Epithelial cell of esophagus (primary cell): ENCODE measurements at places on chromosomes 12 and 14.

DNA sequence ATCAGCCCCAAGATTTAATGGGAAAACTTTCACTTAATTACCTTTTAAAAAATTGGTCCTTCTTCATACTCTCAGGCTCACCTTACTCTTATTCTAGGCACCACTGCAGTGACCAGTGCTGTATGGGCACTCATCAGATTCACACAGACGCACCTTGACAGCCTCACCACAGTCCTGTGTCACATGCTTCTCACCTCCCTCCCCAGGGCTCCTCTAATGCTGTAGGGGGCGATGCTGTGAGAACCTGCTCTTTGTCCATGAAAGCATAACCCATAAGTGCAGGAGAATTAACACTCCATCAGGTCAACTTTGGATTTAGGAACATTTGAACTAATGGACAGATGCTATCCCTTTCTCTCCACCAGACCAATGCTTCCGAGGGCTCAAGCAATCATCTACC is 13.9 kb upstream of the PPP4R3A start:
- DNase-seq, result no peak

GRCh38 chr14:39912192-39913100 is 480.2 kb upstream of the FBXO33 start:
- DNase-seq, result no peak

DNA sequence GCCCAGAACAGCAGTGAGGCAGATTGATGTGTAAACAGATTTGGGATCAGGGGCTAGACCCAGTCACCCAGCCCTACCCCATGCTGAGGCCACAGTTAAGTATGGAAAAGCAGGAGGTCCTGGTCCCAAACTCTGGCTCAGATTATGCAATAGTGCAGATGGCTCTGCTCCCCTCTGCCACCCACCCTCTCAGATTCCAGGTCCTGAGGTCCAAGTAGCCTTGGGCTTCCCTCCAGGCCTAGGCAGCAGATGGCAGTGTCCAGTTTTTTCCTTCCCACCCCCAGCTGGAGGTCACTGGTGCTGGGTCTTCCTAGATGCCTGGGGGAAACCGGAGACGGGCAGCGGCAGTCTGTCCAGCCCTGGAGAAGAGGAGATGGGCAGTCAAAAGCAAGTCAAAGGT is 2.8 kb upstream of the DHH start:
- no peak for DNase-seq

DNA sequence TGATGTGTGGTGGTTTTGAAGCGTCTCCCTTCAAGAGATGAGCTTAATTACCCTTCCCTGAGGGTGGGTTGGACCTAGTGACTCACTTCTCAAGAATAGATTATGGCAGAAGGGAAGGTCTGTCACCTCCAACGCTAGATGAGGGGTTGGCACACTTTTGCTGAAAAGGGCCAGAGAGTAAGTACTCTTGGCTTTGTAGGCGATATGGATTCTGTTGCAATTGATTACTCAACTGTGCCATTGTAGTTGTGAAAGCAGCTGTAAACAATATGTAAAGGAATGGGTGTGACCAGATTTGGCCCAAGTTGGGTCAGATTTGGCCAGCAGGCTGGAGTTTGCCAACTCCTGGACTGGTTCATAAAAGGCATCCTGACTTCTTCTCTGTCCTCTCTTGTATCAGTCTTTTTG is 53.3 kb downstream of the SMIM41 start:
- DNase-seq, result peak; percentile 67

GRCh38 chr14:33948869-33949408 is 1.9 kb downstream of the EGLN3 start:
- DNase-seq, result no peak

DNA sequence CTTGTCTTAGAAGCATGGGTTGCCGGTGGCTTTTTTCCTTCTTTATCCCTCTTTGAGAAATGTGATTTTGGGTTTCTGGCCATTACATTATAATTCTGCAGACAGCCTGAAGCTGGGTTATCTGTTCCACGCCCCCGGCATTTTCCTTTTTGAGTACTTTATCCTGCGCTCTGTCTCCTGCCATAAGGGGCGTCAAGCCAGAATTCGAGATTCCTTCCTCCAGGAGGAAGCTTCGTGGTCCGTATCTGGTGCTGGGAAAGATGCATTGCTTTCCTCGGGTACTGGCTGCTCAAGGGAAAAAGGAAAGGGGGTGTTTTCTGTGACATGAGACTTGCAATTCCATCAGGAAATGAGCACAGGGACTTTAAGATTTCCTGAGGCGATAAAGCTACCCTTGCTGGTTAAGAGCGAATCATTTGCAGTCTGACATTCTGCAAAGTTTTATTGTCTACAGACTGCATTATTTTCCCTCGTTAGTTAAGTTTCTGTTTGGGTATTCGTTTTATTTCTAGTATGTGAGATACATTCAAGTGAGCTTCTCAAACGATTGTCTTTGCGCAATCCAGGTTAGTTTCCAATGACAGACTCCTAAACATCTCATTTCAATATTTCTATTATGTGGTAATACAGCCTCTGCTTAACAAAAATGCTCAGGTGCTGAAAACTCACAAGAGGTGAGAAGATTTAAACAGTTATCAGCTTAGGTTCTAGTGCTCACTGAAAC is 694 bp downstream of the AKAP5 start:
- DNase-seq, result peak; percentile 27

DNA sequence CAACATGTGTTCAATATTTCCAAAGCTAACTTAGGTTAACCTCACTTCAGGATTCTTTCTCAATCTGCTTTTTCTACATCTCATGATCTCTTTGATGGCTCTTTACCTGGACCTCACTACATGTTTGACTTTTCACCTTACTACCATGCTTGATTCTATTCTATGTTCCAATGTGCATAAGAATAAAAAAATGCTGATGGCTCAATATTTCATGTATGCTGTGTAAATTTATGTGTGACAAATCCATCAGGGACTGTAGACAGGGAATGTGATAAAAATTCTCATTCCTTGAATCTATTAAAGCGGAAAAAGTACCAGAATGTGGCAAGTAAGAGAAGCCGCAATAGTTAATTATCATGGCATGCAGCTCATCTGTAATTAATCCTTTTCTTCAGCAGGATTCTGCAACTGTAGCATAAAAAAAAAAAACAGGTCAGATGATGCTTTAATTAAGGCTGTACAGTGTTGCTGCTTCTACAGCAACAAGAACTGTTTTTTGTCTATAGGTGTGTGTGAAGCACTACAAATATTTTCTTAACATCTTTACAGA is 276.9 kb upstream of the PRKD1 start:
- no peak for DNase-seq

GRCh38 chr14:34354556-34354955 is 107.5 kb downstream of the SPTSSA start:
- no peak for DNase-seq

DNA sequence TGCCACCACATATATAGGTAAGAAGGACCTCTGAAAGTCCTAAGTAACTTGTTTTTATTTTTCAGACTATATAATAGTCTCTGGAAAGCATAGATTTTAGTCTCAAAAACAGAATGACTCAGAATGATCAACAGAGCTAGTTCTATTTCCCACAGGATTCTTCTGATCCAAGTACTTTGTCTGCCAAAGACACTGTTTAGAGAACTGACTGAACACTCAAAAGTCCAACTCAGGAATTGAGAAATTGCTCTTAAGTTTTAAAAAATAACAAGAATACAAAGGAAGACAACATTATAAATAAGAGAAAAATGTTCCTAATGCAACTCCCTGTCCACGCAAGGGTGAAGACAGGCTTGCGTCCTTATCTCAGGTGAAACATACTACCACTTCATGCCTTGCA is 29.0 kb downstream of the LGMN start:
- DNase-seq, result no peak

- DNase-seq, result no peak
These were observed 1.1 kb upstream of the SENP1 start for GRCh38 chr12:48106681-48107613.

DNA sequence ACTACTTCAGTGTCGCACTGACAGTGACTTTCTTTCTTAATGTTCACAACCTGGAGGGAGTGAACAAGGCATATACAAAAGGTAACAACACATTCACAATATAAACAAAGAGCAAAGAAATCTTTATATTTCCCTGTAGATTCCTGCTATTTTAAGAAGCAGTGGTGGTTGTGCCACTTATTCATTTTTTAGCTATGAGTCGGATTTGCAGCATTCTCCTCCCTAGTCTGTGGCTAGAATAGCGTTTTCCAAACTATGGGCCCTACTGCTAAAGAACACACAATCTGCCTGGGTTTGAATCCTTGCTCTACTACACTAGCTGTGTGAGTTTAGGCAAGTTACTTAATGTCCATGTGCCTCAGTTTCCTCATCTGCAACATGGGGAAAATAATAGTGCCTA is 18.6 kb upstream of the MDM1 start:
- no peak for DNase-seq

DNA sequence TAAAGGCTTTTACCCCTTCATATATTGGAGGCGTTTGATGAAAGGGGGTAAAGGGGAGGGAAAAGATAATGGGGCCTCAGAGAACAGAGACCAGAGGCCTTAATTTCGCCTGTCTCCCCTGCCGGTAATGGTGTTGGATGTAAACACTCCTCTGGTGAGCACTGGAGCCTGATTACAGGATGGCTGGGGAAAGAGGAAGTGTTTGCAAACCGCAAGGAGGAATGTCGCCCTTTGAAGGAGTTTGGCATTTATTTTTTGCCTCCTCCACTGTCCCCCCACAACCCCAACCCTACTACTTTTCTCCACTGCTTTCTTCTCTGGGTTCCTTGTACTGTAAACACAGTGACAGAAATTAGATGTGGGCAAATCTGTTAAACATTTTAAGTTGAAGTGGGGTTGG is 211.9 kb upstream of the TBX3 start:
- DNase-seq, result no peak

GRCh38 chr12:126147321-126147720 is 1082.1 kb downstream of the AACS start:
- DNase-seq, result no peak

DNA sequence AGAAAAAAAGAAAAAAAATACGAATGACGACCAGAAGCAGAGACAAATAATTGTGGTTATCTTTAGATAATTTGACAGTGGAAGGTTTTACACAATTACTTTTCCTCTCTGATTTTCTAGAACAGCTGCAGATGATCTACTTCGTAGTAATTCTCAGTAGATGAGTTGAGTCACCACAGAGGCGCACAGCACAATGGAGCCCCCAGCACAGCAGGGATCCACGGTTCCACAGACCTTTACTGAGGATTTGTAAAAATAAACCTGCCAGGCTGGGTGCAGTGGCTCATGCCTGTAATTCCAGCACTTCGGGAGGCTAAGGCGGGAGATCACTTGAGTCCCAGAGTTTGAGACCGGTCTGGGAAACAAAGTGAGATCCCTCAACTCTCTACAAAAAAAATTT is 29.3 kb downstream of the AMN start:
- no peak for DNase-seq

DNA sequence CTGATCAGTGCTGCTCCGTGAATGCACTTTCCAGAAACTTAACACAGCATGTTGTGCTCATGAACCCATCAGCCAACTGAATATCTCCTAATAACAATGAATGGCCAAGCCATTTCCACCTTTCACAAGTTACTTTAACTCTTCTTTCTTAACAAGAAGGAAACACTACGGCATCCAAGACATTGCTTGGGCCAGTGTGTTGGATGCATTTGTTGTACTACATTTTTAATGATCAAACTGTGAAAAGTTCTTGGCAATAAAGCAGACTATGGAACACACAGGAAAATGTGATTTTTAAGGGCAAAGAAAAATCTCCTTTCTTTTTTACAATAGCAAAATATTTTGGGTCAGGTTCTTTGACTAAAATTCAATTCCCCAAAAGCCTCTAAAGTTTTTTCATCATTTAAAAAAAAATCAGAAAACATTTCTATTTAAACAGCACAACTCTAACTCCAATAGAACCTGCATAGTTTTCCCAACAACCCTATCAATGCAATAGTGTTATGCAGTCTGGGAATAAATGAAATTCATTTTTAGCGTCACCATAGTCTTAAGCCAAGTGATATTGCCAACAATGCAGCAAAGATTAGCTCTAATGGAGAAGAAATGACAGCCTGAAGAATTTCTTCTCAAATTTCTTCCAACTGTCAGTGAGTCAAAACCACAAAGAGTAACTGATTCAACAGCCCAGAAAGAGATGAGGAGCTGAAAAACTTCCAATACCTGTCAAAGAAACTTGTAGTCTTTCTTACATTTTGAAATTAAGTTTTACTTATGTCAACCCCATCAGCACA is 50.7 kb upstream of the PTPRR start:
- DNase-seq, result no peak

- peak; percentile 18 for DNase-seq
These were observed 69.6 kb upstream of the KRAS start for GRCh38 chr12:25320123-25321006.

- DNase-seq, result no peak
These were observed 417.6 kb downstream of the PDZRN4 start for GRCh38 chr12:41605545-41606305.

- no peak for DNase-seq
These were observed 57.2 kb downstream of the RIN3 start for GRCh38 chr14:92570674-92571262.

- peak; percentile 52 for DNase-seq
These were observed 8.5 kb downstream of the CDCA4 start for GRCh38 chr14:105012171-105012985.

DNA sequence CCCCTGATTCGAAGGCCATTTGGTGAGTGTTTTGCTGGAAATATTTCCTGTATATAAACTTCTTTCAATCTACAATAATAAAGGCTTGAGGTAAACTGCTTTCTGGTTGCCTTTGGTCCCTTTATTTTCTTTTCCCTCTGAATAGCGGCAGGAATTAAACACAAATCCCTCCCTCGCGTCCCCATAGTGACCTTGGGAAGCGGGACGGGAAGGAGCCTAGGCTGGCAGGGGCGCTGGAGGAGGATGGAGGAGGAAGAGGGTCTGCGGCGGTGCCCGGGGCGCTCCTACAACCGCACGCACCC is 2.0 kb downstream of the DIO3 start:
- no peak for DNase-seq

GRCh38 chr14:58871573-58871972 is 233.8 kb downstream of the DACT1 start:
- DNase-seq, result no peak

GRCh38 chr12:121358073-121358472 is 5.9 kb upstream of the ANAPC5 start:
- DNase-seq, result no peak

DNA sequence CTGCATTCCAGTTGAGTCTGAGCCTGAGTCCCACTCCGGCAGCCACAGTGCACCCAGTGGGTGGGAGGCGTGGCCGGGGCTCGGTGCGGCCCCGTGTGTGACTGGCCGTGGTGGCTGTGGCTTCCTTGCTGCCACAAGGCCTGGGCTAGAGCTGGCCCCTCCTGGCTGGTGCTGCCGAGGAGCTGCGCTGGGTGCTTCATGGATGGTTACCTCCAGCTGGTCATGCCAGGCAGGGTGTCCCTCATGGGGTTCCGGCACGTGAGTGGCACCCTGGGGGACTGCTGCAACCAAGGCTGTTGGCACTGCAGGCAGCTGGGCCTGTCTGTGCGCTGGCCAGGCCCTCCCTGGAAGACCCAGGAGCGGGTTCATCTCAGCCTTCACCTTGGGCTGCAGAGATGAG is 62.7 kb downstream of the KIF26A start:
- DNase-seq, result no peak

DNA sequence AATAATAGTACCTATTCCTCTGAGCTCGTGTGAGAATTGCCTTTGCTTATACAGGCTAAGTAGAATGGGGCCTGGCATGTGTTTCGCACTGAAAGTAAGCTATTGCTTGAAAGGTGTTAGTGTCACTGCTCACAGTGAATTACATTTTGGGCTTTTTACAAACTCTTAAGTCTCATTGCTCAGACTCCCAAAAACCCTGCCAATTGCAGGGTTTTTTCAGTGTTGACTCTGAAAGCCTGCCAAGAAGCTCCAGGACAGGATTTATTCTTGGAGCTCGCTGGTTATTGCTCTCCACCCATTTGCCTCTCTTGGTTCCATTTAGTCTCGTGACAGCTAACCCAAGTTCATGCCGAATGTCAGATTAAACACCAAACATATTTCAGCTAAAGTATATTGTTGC is 39.8 kb downstream of the NOPCHAP1 start:
- no peak for DNase-seq
